NCI-H460 (cell line): ENCODE measurements at places on chromosomes 16 and 17. TPM values are rescaled to one million over a fixed set of nuclear protein-coding genes. Genes with fewer than 3 reads are reported as not detected.

The PYY gene
- total RNA-seq: not detected in 2 replicates

The ARL6IP1 gene
- 309 and 323 TPM in 2 replicates for total RNA-seq

The GNGT2 gene
- total RNA-seq: not detected in 2 replicates

The TBC1D3K gene
- total RNA-seq: not detected in 2 replicates

The SGCA gene
- not detected in 2 replicates for total RNA-seq
